ENCODE measurements at places on chromosomes 4 and X.

DNA sequence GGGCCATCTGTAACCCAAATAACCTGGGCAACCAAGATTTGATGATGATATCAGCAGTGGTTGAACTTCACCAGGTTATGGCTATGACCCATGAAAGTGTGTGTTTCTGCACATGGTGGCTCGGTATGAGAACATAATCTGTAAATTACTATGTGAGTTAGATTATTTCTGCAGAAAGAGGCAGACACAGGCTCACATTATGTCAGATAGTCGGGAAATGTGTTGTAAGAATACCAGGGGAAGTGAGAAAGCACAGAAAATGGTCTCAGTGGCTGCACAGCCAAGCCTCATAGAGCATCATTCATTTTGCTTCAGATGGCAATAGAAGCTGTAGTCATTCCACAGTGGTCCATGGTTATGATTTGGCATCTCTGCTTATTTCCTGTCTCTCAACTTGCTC lies 63.0 kb upstream of the RBPJ start:
- no peak for ATAC-seq

DNA sequence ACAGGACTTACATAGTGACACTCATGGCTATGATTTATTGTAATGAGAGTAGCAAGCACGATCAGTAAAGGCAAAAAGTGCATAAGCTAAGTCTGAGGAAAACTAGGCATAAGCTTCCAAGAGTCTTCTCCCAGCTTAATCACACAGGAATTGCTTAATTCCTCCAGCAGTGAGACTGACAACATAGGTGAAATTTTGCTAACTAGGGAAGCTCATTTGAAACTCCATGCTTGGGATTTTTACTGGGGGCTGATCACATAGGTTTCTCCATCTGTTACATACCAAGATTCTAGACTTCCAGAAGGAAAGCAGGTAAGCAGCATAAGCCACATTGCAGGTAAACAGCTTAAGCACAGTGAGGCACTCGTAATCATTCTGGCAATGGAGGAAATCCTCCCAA lies 71.8 kb upstream of the FHDC1 start:
- ATAC-seq, result no peak

DNA sequence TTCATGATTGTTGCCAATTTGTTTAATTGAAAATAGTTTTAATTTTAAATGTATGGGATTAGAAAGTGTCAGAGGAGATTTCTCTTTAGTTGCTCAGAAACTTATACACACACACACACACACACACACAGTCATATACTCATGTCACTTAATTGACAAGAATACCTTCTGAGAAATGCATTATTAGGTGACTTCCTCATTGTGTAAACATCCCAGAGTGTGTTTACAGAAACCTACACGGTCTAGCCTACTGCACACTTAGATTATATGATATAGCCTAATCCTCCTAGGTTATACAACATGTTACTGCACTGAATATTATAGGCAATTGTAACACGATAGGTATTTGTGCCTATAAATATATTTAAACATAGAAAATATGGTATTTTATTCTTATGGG lies 1327.4 kb downstream of the FSTL5 start:
- ATAC-seq, result no peak

- ATAC-seq, result no peak
Measured at GRCh38 chr4:25051534-25051933, 20.8 kb upstream of the LGI2 start.

- ATAC-seq, result no peak
Measured at GRCh38 chr4:108725457-108725856, 37.4 kb downstream of the ETNPPL start.

DNA sequence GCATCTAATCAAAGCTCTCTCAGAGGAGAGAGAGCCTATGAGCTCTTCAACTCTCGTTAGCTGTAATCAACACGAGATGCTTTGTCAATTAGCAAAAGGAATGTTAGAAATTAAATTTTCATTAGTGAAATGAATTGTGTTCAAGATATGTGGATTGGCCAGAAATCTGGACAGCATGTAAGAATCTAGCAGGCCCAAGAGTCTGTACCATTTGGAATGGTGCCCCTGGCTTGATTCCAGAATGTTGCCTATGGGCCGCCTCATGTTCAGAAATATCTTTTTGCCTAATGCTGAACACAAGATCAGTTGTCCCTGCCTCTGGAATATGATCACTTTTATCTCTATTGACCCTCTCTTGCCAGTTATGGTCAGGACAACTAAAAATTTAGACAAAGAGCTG lies 88.2 kb downstream of the RBM46 start:
- ATAC-seq, result no peak

GRCh38 chrX:45758738-45759397 lies 558.2 kb upstream of the DIPK2B start:
- no peak for ATAC-seq

GRCh38 chr4:137640156-137640837 lies 108.0 kb upstream of the PCDH18 start:
- no peak for ATAC-seq

DNA sequence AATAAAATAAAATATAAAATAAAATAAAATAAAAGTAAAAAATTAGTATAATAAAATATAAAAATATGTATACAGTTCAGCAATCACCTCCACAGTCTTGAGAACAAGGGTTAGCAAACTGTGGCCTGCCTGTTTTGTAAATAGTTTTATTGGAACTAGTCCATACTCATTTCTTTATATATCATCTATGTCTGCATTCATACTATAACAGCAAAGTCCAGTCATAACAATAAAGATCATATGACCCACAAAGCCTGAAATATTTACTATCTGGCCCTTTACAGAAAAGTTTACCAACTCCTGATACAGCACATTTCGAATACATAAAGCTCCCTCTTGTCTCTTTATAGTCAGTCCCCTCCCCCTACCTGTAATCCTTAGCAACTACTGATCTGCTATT lies 111.9 kb downstream of the SLC10A6 start:
- ATAC-seq, result no peak

DNA sequence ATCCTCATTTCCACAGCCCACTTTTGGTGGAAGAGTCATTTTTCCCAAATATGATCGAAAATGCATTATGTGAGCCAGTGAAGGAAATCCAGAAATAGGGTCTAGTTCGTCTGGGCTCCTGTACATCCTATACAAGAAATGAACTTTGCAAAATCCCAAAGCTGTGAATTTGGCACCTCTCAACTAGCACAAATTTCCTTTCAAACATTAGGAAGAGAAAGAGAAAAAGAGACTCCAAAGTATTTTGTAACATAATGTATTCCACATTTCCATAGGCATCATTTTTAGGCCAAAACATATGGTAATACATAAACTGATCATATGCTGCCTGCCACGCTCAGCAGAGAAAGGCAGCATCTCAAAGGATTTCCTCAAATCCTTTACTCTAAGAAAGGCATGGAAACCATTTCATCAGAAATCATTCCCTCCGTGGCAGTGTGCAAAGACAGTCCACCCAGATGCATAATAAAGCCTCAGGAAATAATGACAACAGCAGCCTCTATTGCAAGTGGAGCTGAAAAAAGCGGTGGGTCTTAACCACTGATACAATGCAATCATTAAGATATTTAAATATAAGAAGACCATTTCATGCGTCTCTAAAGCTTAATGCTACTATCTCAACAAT lies 56.8 kb downstream of the ANOS1 start:
- ATAC-seq, result no peak

- ATAC-seq, result no peak
Measured at GRCh38 chrX:136304493-136304892, 3.7 kb downstream of the ADGRG4 start.

DNA sequence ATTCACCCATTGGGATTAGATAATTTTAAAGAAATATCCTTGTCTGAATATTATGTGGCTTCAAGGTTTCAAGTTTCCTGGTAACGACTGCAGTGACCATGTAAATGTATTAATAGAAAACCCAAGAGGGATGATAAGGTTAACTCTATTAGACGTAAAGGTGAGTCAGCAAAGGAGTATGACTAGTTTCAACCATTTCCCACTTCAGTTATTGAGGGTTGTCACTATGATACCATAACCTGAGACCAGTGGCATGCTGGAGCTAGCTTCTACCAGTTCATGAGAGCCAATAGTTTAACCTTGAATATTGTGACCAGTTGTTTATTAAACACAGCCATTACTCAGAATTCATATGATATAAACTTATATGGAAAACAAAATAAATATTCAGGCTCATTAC lies 270.1 kb downstream of the TMA16 start:
- no peak for ATAC-seq

GRCh38 chr4:55439023-55439422 lies 43.3 kb downstream of the TMEM165 start:
- no peak for ATAC-seq

DNA sequence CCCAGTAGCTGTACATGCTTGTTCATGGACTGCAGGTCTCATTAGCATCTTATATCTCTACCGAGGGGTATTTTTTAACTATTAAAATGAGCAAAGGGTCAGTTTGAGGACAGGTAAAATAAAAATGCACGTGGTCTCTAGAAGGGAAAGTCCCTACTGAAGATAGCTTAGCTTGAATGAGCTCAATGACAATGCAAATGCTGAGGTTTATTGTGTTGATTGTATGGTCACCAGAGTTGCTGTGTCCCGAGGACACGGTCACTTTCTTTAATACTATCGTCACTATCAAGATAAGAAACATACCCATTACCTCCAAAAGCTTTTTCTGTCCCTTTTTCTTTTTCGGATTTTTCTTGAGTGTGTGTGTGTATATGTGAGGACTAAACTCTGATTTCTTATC lies 250.5 kb upstream of the PRKX start:
- ATAC-seq, result no peak

DNA sequence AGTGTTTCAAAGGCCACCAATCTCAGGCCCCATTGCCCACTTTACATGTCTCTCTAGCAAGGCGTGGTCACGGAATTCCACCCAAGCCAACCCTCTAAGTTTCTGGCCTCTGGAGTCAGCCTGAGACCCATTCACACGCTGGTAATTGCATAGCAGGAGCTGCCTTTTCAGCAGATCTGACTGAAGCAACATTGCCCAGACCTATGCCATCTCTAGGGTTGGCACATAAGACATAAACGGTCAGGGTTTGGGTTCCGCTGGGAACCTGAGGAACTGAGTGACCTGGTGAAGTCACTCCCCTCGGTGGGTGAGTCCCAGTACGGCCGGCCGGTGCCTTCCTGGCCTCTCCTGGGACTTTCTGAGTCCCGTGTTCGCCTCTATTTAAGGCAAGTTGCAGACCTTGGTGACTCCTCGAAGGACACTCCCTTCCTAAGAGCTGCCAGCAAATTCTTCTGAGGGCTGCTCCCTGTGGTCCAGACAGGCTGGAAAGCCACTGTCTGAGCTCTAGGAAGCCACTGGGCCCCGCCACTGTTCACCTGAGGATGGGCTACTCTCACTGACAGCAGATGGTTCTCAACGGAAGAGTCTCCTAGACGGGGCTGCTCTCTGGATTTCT lies 15.9 kb downstream of the CTAG1A start:
- no peak for ATAC-seq

DNA sequence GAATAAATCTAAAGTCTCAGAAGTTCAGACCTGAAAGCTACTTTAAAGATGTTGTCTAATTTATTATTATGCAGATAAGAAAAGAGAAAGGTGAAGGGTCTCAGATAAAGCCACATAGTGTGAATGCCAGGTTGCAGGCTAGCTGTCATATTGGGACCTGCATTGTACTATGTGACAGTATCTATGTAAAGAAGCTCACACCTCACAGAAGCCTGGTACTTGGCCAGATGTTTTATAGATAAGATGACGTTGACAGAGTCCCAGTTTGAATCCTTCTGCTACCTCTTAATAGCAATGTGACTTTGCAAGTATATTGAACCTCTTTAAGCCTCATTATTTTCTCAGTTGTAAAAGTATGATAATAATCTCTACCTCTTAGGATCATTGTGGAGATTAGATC lies 227.0 kb downstream of the SPRY1 start:
- ATAC-seq, result no peak

DNA sequence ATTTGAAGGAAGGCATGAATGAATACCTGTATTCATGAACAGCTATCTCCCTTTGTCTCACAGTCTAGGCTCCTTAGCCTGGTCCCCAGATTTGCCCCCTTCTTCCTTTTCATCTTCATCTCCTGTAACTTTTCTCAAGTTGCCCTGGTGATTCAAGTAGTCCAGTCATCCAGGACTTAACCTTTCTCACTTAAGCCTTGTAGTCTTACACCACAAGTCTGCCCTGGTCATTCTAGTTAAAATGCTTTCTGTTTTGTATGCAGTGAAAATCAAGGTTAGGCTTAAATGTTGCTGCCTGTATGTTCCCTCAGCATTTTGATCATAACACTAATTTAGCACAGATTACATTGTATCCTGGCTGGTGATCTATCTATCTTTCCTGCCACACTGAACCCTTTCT lies 58.5 kb upstream of the SLC7A11 start:
- ATAC-seq, result no peak

- ATAC-seq, result no peak
Measured at GRCh38 chrX:154594491-154594890, 9.6 kb downstream of the CTAG1A start.

DNA sequence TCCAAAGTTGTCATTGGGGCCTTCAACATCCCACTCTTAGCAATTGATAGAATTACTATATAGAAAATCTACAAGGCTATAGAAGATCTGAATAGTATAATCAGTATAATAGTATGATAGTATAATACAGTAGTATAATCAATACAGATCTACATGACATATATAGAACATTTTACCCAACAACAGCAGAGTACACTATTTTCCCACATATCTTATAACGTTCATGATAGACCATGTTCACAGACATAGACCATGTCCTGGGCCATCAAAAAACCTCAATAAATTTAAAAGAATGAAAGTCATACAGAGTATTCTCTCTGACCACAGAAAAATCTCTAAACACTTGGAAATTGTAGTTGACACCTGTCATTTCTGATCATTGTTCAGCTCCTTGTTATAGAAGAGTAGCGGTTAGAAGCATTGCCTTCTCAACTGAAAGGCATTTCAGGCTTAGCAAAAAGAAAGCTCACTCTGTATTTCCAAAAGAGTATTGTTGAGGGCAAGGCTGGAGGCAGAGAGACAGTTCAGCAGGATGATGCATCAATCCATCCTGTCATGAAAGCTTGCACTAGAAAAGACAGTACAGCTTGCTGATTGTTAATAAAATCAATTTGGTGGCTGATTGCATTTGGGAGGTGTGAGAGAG lies 38.8 kb upstream of the ARMCX5 start:
- ATAC-seq, result no peak

DNA sequence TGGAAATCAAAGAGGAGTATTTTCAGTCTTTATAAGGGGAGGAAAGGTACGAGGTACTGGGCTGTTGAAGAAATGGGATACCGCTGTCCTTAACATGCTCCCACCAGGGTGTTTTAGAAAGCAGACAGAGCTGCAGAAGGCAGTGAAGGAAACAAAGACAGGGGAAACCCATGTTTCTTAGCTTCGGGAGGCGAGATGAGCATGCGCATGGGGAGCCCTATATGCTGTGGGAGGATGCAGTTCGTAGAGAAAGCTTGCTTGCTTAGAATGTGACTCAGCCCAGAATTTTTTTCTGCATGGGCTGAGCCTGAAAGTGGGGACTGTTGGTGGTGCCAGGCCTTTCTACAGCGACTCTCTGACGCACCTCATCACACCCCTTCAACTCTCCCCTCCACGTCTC lies 28.8 kb upstream of the SCOC start:
- no peak for ATAC-seq

- no peak for ATAC-seq
Measured at GRCh38 chr4:140739971-140740370, 16.2 kb downstream of the TBC1D9 start.

GRCh38 chrX:18422325-18422724 lies 3.1 kb upstream of the CDKL5 start:
- ATAC-seq, result no peak

GRCh38 chr4:115664285-115664684 lies 550.9 kb upstream of the NDST4 start:
- ATAC-seq, result no peak
